ENCODE measurements at places on chromosomes 13 and 19.

GRCh38 chr19:6793973-6794372 is 21.5 kb downstream of the VAV1 start:
- DNase-seq, result no peak

DNA sequence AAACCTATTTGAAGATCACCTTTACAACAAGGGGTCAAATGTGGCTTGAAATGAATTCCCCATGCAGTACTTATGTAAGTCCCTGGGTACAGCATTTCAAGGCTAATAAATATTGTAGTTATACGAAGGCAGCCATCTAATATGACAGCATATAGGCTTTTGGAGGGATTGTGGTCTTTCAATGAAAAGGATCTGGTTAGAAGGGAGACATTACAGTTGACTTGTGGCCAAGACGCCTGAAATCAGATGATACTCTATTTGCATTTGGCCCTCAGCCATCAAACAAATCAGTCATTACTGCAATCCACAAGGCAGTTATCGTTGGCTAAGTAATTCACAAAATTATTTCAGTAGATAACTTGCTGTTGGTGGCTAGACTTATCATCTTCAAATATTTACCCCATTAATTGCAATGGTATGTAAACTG is 242.7 kb downstream of the DCLK1 start:
- DNase-seq, result no peak

DNA sequence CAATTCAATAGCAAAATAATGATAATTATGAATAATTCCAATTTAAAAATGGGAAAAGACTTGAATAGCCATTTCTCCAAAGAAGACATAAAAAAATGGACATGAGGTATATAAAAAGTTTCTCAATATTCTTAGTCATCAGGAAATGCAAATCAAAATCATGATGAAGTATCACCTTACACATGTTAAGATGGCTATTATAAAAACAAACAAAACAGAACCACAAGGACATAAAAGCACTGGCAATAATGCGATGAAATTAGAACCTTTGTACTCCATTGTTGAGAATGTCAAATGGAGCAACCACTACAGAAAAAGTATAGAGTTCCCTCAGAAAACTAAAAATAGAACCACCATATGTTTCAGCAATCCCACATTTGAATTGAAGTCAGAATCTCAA is 1186.1 kb downstream of the SLITRK5 start:
- no peak for DNase-seq

- no peak for DNase-seq
Observed at GRCh38 chr19:58578012-58578925, 5.1 kb upstream of the MZF1 start.

DNA sequence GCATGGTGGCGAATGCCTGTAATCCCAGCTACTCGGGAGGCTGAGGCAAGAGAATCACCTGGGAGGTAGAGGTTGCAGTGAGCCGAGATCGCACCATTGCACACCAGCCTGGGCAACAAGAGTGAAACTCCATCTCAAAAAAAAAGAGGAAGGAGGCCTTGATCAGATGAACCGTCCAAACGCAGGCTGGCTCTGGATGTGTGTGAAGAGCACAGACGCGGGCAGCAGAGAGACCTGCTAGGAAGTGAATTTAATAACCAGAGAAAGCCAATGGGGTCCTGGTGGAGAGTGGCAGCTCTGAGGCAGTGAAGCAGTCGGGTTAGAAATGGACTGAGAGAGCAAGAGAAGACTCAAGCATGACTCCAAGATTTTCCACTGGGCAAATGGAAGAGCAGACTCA is 136.5 kb downstream of the RNF17 start:
- DNase-seq, result no peak

DNA sequence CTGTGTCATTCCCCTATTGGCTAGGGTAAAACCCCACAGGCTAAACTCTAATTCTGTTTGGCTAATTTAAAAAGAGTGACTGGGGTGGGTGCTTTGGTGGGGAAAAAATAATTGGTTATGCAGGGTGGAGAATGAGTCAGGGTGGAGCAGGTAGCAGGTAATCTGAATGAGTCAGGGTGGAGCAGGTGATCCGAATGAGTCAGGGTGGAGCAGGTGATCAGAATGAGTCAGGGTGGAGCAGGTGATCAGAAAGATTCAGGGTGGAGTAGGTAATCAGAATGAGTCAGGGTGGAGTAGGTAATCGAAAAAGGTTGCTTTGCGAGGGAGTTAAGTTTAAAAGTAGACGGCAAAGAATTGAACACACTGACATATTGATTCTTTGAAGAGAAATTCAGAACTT is 1218.8 kb upstream of the ATXN8OS start:
- no peak for DNase-seq

DNA sequence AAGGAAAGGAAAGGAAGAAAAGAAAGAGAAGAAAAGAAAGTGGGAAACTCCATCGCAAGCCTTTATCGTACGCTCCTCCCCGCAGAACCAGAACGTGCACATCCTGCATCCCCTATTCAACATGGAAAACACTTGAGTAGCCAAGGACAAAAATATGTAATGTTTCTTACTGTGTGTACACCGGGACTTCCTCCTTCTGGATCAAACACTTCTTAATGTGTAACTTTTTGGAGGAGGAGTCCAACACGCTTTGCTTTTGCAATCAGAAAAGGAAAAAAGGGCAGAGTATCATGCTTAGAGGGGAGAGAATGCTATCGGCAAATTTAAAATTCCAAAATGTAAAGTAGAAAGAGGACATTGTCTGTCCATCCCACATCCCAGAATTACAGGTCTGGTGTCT is 7.8 kb upstream of the SHFL start:
- no peak for DNase-seq

GRCh38 chr19:306151-306900 is 15.1 kb upstream of the PLPP2 start:
- DNase-seq, result no peak

GRCh38 chr19:7602935-7603497 is 7.4 kb downstream of the CAMSAP3 start:
- DNase-seq, result no peak

DNA sequence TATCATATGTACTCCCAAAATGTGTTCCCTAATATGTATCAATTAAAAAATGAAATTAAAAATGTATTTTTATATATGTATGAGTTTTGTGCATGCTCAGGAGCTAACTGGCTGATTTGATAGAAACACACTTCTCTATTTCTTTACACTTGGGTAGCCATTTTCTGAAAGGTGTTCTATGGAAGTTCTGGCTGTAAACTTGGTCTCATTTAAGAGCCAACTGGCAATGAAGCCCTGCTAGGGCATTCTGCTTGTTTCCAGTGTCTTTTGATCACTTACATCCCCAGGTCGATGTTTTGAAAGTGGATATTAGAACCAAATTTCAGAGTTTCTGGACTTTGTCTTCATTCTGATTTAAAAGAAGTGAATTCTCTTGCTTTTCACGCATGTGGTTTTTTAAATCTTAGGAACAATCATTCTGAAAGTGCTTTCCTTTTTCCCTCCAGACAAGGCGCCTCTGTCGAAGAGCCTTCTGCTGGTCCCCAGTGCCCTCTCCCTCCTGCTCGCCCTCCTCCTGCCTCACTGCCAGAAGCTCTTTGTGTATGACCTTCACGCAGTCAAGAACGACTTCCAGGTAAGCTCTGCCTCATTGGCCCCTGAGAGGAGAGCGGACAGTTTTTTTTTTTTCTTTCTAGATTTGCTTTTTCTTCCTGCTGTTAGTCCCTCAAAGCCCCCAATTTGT is 20.1 kb downstream of the GPR18 start:
- DNase-seq, result peak; percentile 15

- no peak for DNase-seq
Observed at GRCh38 chr13:58953638-58954037, 1210.1 kb downstream of the DIAPH3 start.
